ENCODE measurements at places on chromosomes 13 and 19.
A peak's percentile ranks its signal among the peaks of the same experiment; 100 is the strongest.

DNA sequence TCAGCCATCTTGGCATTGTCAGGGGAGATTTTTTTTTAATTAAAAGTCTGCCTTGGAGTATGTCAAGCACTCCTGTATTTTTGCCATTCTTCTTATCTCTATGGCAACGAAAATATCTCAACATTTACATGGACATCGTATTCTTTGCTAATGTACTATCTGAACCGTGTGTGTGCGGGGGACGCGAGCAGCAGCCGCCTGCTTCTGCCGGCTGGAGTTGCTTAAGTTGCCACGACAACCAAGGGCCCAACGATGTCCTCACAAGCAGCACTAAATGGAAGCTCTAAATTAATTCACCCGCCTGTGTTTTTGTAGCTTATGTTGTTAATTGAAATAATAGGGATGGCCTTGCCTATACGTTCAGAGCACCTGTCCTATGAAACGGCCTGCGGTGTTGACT lies 309.5 kb downstream of the TEX29 start:
- DNase-seq: no peak

DNA sequence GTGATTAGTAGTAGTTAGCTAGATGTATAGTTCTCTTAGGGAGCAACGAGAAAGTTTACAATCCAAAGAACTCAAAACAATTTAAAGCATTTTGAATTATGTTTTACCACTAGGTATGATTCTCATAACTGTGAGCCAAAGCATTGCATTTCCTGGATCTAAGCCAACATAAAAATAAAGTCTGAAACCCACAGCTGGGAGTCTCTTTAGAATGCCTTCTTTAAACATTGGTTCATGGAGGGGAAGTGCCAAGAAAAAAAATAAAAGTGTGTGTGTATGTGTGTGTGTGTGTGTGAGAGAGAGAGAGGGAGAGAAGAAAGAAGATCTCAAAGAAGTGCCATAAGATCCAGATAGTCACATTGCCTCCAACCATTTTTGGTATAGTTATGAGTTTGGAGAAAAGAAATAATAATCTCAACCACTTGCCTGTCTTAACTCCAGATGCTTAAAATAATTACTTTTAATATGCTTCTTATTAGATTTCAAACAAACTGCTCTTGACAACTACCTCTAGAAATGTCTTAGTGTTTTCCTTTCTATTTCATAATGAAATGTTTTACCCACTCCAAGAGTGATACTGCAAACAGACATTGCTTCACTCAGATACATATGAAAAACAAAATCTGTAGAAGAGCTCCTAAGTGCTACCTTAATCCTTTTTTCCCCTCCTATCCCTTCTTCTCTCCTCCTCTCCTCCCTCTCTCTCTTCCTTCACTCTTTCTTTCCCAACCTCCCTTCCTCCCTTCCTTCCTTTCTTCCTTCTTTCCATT lies 554.1 kb downstream of the KCTD12 start:
- DNase-seq: no peak

DNA sequence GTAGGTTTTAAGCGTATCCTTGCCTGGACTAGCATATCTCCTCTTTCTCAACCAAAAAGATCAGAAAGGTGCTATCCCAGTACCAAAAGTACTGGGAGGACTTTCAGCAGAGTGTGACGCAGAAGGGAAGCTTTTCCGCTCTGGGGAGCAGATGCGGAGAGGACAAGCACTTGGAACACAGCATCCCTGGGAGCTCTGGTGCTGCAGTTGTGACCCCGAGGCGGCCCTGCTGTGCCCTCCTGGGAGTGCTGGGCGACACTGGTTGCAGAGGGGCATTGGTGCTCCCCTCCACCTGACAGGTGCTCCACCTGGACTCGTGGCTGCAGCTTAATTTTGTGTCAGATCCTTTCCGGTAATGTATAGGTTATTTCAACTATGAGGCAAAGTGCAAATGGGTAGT lies 3.4 kb downstream of the NAXD start:
- DNase-seq: no peak

DNA sequence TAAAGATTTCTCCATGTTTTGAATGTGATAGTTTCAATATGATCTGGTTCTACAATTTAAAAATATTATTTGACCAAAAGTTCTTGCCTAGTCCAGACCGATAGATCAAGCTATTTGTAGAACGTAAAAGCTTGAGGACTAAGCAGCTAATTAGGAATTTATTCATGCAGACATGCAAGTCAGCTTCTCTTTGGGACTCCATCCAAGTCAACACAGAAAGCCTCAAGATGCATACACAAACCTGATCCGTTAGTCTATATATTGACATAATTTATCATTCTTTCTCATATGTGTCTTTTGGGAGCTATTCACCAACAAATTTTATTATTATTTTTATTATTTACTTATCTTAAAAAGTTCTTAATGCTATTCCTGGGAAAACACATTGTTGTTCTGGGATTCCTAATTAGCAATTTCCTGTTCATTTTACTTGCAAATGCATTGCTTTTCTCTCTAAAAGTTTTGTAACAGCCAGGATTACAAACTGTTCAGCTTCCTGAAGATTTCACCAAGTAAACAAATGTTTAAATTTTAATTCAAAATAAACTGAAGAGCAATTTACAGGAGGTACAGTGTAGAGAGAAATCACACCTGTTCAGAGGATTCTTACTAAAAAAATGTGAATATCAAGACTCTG lies 375.3 kb downstream of the GPC5 start:
- DNase-seq: no peak

DNA sequence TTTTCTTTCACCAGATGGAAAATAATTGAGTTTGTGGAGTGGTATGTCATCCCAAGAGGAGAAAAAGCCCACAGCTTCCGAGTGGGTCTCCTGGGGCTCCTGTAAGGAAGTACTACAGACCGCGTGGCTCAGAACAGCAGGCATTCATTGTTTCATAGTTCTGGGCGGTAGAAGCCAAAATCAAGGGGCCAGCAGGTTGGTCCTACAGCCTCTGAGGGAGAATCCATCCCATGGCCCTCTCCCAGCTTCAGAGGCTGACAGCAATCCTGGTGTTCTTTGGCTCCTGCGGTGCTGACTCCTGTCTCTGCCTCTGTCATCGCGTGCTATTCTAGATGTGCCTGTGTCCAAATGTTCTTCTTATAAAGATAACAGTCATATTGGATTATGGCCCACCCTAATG lies 362.6 kb downstream of the FGF14 start:
- DNase-seq: no peak

DNA sequence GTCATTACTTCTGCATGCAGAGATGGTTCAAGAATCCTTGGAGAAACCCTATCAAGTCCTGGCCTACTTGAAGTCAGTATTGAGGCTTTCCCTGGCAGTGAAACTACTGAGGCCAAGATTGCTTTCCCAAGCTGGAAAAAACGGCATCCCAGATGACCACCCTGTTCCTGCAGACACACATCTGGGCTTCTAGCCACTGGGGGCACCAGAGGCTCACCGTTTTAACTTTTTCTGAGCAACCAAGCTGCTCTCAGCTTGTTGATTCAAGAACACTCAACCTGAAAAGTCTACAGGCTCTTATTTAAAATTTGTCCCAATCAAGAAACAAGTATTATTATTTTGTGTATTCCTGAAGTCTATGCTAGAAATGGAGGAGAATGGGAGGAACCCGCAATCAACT lies 66.6 kb downstream of the SPRYD7 start:
- no peak for DNase-seq

- DNase-seq: peak; percentile 75
Observed at GRCh38 chr13:79749984-79750551, 269.1 kb downstream of the NDFIP2 start.

GRCh38 chr19:7823686-7824301 lies 6.2 kb upstream of the EVI5L start:
- no peak for DNase-seq

- DNase-seq: peak; percentile 10
Observed at GRCh38 chr13:66618702-66619101, 611.4 kb downstream of the PCDH9 start.

DNA sequence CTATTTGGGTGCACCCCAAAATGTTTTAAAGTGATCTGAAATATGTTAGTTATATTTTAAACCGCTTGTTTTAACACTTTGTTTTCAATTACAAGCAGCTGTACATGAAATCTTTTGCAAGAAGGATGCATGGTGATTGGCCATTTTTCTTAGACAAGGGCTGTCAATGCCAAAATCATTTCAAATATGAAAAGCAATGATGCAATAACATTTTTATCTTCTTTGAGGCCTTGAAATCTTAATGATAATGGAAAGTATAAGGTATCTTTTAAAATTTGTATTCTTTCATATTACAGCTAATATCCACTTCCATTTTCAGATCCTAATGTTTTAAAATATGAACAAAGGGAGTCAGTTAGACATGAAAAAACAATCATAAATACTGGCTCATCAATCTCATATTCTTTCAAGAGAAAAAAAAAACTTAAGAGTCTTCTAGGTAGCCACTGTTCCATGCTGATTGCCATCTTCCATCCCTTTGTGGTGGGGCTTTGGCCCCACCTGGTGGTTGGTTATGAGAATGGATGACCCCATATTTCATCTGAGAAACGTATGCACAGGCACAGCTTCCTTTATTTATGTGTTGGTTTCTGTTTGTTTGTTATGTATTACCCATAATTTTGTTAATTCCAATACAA lies 330.3 kb upstream of the MIR17HG start:
- DNase-seq: no peak

DNA sequence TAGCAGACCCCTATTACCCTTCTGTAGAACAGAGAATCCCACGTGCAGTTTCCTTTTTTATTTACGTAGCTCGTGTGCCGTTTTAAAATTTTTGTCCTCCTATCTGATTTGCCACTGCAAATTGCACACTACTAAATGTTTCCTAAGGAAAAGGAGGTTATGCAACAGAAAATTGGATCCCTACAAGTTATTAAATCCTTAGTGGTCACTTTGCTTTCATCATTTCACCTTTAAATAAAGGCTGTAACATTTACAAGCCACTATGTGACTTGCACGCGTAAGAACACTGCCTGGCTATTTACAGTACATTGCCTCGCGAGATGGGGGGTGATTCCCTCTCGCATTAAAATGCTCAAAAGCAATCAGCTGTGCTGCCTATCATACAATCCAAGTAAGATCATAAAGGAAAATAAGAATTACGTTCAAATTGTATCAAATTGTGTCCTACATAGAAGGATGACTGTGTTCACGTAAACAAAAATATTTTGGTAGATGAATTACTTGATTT lies 525.6 kb downstream of the SUCLA2 start:
- no peak for DNase-seq

DNA sequence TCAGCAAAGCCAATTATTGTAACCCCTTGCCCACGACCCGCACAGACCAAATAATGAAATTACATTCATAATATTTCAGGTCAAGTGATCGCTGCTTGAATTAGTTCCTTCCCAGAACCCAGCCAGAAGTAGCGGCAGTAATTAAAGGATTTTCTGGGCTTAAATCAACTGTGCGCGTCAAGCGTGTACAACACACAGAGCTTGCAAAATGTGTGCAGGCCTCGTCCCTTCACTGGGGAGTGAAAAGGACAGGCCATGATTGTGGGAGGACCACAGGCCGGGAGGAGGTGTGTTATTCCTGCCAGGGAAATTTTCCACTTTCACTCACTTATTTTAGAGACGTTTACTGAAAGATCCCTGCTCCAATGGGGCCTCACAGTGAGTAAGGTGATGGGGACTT lies 84.9 kb downstream of the CHST8 start:
- DNase-seq: no peak

GRCh38 chr13:45092663-45093062 lies 27.6 kb upstream of the GTF2F2 start:
- no peak for DNase-seq

GRCh38 chr13:21053231-21053630 lies 8.2 kb downstream of the LATS2 start:
- no peak for DNase-seq

GRCh38 chr19:49393881-49394280 lies 5.8 kb downstream of the KASH5 start:
- DNase-seq: no peak

DNA sequence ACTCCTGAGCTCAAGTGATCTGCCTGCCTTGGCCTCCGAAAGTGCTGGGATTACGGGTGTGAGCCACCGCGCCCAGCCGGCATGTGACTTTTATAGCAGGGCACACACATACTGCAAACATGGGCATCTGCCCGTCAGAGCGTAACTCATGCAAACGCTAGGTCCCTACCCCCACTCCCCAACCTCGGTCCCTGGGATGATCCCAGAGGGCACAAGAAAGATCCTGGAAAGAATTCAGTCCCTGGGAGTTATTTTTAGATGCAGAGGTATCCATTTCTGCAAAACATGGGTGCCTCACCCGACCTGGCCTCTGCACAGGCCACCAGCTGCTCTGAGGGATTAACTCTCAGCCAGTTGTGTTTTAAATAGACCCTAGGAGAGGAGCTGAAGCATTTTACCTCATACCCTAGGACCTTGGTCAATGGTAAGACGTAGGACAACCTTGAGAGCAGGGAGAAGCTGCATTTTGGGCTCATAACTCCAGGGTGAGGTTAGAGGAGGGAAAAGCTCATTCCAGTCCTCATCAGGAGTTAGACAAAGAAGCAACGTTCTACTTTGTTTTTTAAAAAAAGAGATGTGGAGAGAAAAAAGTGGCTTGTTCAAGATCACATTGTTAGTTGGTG lies 10.8 kb downstream of the TMEM38A start:
- no peak for DNase-seq

DNA sequence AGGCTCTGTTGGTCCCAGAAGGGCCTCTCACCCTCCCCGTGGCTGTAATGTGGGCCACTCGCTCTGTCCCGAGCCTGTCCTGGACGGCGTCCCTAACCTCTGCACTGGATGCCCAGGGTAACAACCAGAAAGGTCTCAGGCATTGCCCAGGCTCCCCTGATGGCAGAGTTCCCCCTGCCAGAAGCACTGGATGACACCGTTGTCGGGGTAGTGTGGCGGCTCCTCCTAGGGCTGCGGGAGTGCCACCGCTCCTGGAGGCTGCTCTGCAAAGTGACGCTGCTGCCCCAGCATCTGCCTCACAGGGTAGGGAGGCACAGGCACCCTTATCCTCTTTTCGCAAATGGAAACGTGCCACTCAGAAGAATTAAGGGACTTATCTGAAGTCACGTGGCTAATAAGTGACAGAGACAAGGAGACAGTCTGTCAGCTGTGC lies 32.0 kb downstream of the MPHOSPH8 start:
- no peak for DNase-seq

GRCh38 chr19:18172331-18173053 lies 1.1 kb upstream of the IFI30 start:
- DNase-seq: no peak

Measured in pulmonary artery endothelial cell (primary cell).